ENCODE measurements at places on chromosomes 2 and 18.

DNA sequence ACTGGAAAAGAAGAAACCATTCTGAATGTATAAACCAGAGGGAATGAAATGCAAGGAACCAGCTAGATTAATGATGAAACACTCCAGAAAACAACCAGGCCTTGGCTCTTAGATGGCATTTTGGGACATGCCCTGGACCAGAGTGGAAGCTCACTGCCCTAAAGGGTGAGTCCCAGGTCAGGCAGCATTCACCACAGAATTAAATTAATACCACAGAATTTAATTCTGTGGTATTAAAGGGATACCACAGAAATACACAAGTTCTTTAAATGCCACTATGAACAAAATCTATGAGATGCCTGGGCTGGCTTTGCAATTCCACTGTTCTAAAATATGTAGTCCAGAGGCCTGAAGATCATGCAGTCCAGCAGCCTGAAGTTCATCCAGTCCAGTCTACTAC is 122.3 kb upstream of the KYNU start:
- DNase-seq, result no peak
- H3K4me3 ChIP-seq, result no peak overlapping the region
- H3K27ac ChIP-seq, result no peak overlapping the region
- H3K4me1 ChIP-seq, result no peaks in the 10 kb centered on the region
- H3K27me3 ChIP-seq, result no peaks in the 10 kb centered on the region
- H3K36me3 ChIP-seq, result no peaks in the 10 kb centered on the region

- no peaks in the 10 kb centered on the region for H3K4me1 ChIP-seq
- no peak overlapping the region for H3K4me3 ChIP-seq
- no peak for DNase-seq
- no peak overlapping the region for H3K27ac ChIP-seq
Observed at GRCh38 chr2:26516246-26516645, 38.3 kb upstream of the OTOF start.

DNA sequence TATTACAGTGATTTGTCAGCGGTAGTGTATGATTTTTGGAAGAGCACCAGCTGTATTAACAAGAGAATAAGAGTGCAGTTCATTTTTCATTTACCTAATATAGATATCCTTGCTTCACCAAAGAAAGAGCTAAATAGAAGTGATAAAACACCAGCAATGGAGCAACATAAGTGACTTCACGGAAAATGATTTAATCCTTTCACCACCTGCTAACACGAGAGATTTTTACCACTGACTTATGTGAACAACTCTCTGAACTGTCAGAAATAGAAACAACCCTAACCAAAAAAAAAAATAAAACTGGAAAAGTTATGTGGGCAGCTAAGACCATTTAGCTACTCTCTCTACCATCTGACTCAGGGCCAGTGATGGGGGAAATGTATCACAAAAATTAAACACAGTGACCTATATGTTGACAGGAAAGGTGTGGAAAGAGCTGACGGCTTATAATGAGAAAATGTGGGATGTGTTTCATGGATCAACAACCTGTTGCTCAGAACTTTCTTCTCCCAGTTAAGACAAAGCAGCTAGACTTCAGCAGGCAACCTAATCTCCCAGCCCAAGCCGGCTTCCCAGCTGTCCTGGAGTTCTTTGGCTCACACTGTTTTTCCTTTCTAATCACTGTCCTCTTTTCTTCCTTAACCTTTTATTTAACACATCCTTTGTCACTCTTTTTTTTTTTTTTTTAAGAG is 272.7 kb downstream of the SS18 start:
- no peak overlapping the region for H3K4me3 ChIP-seq
- DNase-seq, result no peak
- H3K4me1 ChIP-seq, result no peaks in the 10 kb centered on the region
- no peaks in the 10 kb centered on the region for H3K27me3 ChIP-seq
- H3K36me3 ChIP-seq, result no peaks in the 10 kb centered on the region

DNA sequence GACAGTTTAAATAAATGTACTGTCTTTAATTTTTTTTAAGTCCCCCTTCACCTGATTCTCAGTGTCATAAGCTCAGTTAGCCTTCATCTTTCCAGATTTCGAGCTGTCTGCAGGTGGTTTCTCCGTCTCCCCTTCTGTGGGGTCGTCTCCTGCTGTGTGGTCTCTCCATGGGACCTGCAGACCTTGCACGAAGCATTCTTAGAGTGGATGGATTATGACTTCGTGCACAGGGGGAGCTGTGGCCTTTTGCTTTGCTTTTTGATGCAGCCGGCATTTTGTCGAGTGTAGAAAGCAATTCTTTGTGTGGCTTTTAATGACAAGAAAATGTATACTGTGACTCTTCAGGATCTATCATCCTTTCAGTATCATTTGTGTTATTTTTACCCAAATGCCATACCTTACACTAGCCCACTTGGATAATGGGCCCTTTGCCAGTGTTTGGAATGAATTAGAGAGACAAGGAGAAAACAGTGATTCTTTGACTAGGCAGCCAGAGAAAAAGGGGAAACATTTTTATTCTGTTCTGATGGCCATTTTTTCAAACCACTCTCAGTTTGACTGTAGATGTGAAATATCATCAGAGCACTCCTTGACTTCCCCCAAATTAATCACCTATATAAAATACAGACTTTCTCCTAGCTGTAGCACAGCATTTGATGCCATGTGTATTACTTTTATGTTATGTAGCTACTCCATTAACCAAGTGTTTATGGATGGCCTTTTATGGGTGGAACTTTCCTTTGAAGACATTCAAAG is 54.3 kb downstream of the ITGA6 start:
- no peak overlapping the region for H3K4me3 ChIP-seq
- no peak overlapping the region for H3K27ac ChIP-seq
- H3K4me1 ChIP-seq, result no peaks in the 10 kb centered on the region

DNA sequence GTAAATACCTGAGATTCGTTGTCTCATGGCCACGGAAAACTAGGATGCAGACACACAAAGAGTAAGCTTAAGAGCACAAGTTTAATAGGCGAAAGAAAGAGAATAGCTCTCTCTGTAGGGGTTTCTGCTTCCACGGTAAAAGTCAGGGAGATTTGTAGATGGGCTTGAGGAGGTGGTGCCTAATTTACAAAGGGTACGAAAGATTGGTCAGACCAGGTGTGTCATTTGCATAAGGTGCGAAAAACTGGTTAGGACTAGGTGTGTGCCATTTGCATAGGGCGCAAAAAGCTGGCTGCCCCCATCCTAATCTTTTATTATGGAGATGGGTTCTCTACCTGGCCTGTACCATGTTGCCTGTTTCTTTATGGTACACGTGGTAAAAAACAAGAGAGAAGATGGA is 170.5 kb upstream of the DOK6 start:
- no peak overlapping the region for H3K4me3 ChIP-seq
- no peaks in the 10 kb centered on the region for H3K27me3 ChIP-seq
- H3K36me3 ChIP-seq, result no peaks in the 10 kb centered on the region
- DNase-seq, result no peak
- no peaks in the 10 kb centered on the region for H3K4me1 ChIP-seq

DNA sequence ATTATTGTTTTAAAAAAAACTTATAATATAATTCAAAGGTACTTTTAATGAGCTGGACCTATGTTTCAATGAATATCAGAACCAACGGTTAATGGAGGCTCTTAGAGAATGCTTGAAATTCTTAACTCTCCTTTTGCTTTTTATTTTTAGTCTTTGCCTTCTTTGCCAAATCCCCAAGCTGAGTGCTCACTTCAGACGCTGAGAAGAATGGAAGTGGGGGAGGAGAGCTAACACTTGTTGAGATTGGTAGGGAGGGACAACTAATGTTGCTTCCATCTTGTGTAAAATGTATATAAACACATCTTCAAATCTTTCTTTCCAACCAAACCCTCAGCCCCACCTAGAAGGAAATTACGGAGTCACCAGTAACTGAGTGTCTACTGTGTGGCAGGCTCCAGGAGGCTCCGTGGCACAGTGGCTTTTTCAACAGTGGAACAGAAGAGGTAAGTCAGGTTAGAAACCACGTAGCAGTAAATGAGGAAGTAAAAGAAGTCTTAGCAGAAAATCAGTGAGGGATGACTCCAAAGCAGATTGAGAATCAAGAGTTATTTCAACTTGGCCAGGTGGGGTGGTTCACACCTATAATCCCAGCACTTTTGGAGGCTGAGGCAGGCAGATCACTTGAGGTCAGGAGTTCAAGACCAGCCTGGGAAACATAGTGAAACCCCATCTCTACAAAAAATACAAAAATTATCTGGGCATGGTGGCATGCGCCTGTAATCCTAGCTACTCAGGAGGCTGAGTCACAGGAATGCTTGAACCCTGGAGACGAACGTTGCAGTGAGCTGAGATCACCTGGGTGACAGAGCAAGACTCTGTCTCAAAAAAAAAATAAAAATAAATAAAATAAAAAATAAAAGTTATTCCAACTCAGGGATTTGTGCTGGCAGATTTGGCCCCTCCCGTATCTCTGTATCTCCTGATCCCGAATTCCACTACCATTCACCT is 45.0 kb upstream of the CREB1 start:
- H3K4me3 ChIP-seq, result no peak overlapping the region
- no peak overlapping the region for H3K27ac ChIP-seq
- no peaks in the 10 kb centered on the region for H3K36me3 ChIP-seq
- peaks cover 3% of the 10 kb centered on the region for H3K4me1 ChIP-seq
- peak; percentile 55 for DNase-seq

- H3K4me1 ChIP-seq, result no peaks in the 10 kb centered on the region
- H3K27ac ChIP-seq, result no peak overlapping the region
- H3K4me3 ChIP-seq, result no peak overlapping the region
- DNase-seq, result no peak
- no peaks in the 10 kb centered on the region for H3K36me3 ChIP-seq
Observed at GRCh38 chr18:66046032-66046602, 295.3 kb downstream of the CDH7 start.

- H3K27ac ChIP-seq, result no peak overlapping the region
- no peaks in the 10 kb centered on the region for H3K4me1 ChIP-seq
- no peaks in the 10 kb centered on the region for H3K27me3 ChIP-seq
- H3K36me3 ChIP-seq, result no peaks in the 10 kb centered on the region
- no peak overlapping the region for H3K4me3 ChIP-seq
Observed at GRCh38 chr2:232349546-232349945, 29.0 kb upstream of the ALPP start.

DNA sequence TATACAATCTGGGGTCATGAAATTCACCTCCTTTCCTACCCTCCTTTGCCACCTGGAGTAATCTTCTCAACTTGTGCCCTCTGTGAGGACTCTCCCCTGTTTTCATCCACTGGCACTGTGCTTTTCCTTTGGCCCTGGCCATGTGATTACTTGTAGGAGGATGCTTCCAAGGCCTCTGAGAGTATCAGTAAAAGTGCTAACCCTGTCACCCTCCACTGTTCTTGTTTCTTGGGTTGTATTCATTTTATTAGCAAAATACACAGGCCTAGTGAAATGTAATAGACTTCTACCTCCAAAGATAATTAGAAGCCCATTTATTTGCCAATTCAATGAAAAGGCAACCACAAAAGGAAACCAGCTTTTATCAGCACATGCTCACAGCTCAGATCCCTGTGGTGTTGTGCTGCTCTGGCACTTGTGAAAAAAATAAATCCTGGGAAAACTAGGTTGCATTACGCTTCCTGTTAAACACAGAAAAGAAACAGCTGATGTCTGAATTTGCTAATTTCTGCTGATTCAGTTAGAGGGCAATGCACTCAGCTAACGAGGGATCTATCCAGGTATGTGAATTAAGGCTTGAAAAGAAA is 357.5 kb upstream of the ETAA1 start:
- no peaks in the 10 kb centered on the region for H3K36me3 ChIP-seq
- H3K27ac ChIP-seq, result no peak overlapping the region

- no peaks in the 10 kb centered on the region for H3K4me1 ChIP-seq
- H3K27me3 ChIP-seq, result no peaks in the 10 kb centered on the region
- no peak overlapping the region for H3K4me3 ChIP-seq
Observed at GRCh38 chr2:151353995-151354394, 3.4 kb upstream of the TNFAIP6 start.

GRCh38 chr2:2456721-2457120 is 125.6 kb upstream of the MYT1L start:
- H3K36me3 ChIP-seq, result no peaks in the 10 kb centered on the region
- H3K27me3 ChIP-seq, result no peaks in the 10 kb centered on the region
- no peaks in the 10 kb centered on the region for H3K4me1 ChIP-seq
- no peak for DNase-seq

- peak overlapping the region; percentile 40 for H3K4me3 ChIP-seq
- H3K27ac ChIP-seq, result no peak overlapping the region
- H3K27me3 ChIP-seq, result no peaks in the 10 kb centered on the region
- H3K36me3 ChIP-seq, result no peaks in the 10 kb centered on the region
Observed at GRCh38 chr2:215619989-215620388, 184.1 kb upstream of the FN1 start.

- H3K36me3 ChIP-seq, result no peaks in the 10 kb centered on the region
- no peaks in the 10 kb centered on the region for H3K27me3 ChIP-seq
- peak; percentile 82 for DNase-seq
- H3K4me1 ChIP-seq, result peaks cover 19% of the 10 kb centered on the region
- no peak overlapping the region for H3K27ac ChIP-seq
Observed at GRCh38 chr2:39228413-39229209, 15.2 kb downstream of the CDKL4 start.

DNA sequence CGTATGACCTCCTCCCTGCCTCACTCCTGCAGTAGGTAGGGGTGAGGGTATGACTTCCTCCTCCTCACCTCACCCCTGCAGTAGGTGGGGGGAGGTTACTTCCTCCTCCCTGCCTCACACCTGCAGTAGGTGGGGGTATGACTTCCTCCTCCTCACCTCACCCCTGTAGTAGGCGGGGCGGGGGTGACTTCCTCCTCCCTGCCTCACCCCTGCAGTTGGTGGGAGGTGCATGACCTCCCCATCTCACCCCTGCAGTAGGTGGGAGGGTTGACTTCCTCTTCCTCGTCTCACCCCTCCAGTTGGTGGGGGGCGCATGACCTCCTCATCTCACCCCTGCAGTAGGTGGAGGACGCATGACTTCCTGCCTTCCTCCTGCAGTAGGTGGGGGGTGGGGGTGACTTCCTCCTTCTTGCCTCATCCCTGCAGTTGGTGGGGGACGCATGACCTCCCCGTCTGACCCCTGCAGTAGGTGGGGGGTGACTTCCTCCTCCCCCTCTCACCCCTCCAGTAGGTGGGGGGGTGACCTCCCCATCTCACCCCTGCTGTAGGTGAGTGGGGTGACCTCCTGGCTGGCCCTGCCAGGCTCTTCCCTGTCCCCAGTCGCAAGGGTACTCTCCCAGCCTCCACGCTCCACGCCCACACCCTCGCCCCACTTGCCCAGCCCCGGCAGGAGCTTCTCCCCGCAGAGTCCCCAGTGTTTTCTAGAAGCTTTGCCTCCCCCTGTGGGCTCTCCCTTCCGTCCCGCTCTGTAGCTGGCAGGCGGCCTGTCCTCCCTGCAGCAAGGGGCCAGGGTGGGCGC is 39.3 kb downstream of the TSHZ1 start:
- H3K4me1 ChIP-seq, result no peaks in the 10 kb centered on the region
- H3K4me3 ChIP-seq, result no peak overlapping the region
- H3K36me3 ChIP-seq, result no peaks in the 10 kb centered on the region
- H3K27ac ChIP-seq, result no peak overlapping the region
- H3K27me3 ChIP-seq, result no peaks in the 10 kb centered on the region
- DNase-seq, result peak; percentile 49

- H3K36me3 ChIP-seq, result no peaks in the 10 kb centered on the region
- no peak overlapping the region for H3K4me3 ChIP-seq
- no peaks in the 10 kb centered on the region for H3K27me3 ChIP-seq
- H3K4me1 ChIP-seq, result no peaks in the 10 kb centered on the region
- H3K27ac ChIP-seq, result no peak overlapping the region
Observed at GRCh38 chr2:167275046-167275445, 386.8 kb downstream of the XIRP2 start.

- no peaks in the 10 kb centered on the region for H3K36me3 ChIP-seq
- no peak for DNase-seq
- no peak overlapping the region for H3K4me3 ChIP-seq
- H3K27me3 ChIP-seq, result no peaks in the 10 kb centered on the region
- peak overlapping the region; percentile 100 for H3K27ac ChIP-seq
- H3K4me1 ChIP-seq, result peaks cover 71% of the 10 kb centered on the region
Observed at GRCh38 chr2:231676243-231676642, 32.1 kb upstream of the PTMA start.
